ENCODE measurements at places on chromosomes 12 and 14.
A peak's percentile ranks its signal among the peaks of the same experiment; 100 is the strongest.

GRCh38 chr14:99731547-99732435 lies 47.7 kb downstream of the CYP46A1 start:
- DNase-seq, result no peak

DNA sequence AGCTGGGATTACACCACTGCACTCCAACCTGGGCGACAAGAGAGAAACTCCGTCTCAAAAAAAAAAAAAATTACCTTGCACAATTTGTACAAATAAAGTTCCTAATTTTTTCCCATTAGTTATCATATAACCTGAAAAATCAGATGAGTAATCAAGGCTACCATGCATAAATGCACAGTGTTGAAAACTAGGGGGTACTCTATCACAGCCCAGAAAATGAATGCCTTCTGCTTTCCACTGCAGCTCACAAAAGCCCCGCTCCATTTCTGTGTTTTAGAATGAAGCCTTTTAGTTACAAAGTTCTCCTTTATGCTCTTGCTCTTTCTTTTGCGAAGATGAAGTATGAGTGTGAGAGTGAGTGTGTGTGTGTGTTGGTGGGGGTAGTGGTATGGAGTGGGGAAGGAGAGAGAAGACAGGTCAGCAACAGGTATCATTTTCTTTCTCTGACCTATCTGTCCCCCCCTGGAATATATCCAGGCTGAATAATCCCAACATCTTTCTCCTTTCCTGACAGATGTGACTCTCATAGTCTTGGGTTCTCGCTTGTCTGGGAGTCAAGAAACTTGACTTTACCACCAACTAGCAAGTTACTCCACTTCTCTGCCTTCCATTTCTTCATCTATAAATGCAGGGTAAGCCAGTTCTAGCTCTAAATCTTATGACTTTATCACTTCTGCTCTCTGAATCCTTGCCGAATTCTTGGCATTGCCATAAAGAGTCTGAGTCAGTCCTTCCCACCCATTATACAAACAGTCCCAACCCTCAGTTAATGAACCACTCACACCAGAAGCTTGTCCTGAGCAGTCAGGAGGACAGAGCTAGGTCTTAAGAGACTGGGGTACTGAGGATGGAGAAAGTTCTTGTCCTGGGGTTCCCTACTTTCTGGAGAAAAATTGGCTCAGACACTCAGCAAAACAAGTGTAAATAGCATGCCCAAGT lies 16.1 kb downstream of the BIN2 start:
- DNase-seq, result no peak

DNA sequence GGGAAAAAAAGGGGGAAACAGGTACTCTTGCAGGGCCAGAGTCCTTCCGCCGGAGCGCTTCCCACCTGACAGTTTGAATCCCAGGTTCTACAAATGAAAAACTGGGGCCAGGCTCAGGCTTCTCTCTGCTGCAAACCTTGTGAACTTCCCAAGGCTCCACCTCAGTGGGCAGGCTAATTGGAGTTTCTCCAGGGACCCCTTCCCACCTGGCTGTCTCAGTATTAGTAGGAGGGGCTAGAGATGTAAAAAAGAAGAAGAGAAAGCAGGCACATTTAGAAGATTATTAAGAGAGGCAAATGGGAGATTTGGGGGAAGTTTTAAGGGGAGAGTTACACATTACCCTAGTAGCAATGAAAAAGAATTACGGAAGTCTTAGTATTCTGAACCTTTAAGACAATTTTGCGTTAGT lies 20.0 kb upstream of the CLEC2D start:
- DNase-seq, result no peak

DNA sequence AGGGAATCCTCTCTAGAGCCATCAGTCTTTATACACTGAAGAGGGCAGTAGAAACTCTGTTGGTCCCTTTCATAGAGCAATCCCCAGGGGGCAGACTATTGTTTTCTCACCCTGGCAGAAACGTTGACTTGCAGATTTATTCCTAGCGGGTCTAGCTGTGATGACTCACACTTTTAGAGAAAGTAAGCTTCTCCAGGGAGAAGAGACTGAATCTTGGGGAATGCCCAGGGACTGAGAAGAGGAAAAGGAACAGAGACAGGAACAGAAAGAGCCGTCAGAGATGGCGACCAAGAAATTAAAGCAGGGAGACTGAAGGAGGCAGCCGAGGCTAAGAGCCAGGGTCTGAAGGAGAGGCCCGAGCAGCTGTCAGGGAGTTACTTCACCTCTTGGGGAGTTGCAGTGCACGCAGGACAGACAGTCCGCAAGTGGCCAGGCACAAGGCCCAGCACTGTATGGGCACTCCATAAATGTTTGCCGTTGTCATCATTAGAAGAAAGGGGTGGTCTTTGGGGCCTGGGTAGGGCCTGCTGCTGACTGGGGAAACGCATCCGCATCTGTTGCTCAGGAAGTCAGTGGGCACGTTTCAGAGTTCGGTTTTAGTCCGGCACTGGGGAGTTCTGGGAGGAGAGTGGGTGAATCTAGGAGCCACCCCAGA lies 13.0 kb downstream of the PLEKHG6 start:
- DNase-seq, result no peak

DNA sequence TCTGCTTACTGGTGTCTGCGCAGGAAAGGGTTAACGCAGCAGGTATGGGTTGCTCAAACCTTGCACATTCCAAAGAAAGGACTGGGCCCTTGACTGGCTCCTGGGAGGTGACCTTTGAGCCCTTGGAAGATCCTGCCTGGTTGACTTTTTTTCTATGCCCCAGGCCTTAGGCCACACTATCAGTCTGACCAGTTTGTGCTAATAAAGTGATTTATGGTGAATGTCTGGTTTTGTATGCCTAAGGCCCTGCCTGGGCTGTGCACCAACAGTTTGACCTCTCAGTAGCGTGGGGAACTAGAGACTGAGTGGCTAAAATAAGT lies 61.4 kb upstream of the SCN8A start:
- DNase-seq, result no peak

GRCh38 chr14:89013098-89013504 lies 188.7 kb downstream of the TTC8 start:
- no peak for DNase-seq

GRCh38 chr14:96573473-96574100 lies 71.4 kb downstream of the PAPOLA start:
- DNase-seq, result no peak

- no peak for DNase-seq
These were observed 13.7 kb upstream of the ALX1 start for GRCh38 chr12:85266356-85266755.

DNA sequence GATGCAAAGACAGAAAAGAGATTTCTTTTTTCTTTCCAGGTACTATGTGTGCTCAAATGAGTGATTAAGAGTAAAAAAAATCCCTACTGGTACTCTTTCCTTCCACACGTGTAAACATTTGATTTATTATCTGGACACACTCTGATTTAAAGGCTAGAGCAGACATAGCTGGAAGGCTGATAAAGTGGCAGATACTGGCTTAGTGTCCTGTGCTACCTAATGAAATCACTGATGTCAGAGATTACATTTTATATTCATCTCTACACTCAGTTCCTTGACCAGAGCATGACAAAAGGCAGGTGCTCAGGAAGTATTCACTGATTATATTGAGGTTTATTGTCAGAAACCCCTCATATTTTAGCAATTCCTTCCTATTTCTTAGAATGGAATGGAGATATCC lies 136.6 kb upstream of the SLC38A2 start:
- no peak for DNase-seq

DNA sequence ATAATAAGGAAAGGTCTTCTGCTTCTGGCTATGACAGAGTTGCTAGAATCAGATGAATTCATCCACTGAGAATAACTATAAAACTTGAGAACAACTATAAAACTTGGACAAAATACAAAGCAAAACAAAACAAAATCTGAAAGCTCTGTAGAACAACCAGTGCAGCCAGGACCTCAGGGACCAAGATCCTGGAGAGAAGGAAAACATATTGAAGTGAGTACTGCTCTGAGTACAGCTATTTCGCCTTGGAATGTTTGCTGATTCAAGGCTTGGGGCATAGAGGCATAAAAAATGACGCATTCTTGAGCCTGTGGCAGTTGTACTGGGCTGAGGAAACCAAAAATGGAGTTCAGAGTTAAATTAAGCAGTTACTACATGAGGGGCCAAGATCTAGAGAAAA lies 21.7 kb downstream of the FOXA1 start:
- no peak for DNase-seq

- DNase-seq, result no peak
These were observed 176.1 kb downstream of the IPO8 start for GRCh38 chr12:30519535-30519934.

- no peak for DNase-seq
These were observed 55.2 kb downstream of the ERO1A start for GRCh38 chr14:52640137-52640536.

- no peak for DNase-seq
These were observed 12.7 kb upstream of the SERPINA1 start for GRCh38 chr14:94401083-94401482.

DNA sequence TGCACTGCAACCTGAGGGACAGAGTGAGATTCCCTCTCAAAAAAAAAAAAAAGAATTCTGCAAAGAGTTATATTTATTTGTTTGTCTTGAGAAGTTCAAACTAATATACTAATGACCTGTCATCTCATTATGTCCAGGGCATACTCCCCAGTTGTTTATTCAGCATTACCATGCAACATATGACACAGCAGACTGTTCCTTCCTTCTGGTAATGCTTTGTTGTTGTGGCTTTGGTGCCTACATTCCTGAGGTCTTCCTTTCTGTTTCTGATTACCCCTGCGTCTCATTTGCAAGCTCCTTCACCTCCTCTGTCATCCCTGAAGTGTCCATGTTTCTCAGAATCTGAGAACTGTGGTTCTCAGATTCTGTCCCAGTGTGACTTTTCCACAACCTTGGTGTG lies 55.3 kb downstream of the DERA start:
- no peak for DNase-seq

DNA sequence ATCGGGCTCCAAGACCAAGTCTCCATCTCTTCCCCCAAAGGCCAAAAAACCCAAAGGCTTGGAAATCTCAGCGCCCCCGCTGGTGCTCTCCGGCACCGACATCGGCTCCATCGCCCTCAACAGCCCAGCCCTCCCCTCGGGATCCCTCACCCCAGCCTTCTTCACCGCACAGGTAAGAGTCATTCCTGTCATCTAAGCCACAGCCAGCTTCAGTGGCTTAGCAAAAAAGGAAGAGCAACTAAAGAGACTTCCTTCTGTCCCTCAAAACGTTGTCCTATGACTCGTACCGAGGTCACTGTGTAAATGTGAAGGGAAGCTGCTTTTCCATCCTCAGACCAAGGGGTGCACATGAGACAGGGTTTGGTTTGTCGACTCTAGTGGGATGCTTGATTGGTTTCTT lies 53.4 kb downstream of the ELK3 start:
- DNase-seq, result no peak

DNA sequence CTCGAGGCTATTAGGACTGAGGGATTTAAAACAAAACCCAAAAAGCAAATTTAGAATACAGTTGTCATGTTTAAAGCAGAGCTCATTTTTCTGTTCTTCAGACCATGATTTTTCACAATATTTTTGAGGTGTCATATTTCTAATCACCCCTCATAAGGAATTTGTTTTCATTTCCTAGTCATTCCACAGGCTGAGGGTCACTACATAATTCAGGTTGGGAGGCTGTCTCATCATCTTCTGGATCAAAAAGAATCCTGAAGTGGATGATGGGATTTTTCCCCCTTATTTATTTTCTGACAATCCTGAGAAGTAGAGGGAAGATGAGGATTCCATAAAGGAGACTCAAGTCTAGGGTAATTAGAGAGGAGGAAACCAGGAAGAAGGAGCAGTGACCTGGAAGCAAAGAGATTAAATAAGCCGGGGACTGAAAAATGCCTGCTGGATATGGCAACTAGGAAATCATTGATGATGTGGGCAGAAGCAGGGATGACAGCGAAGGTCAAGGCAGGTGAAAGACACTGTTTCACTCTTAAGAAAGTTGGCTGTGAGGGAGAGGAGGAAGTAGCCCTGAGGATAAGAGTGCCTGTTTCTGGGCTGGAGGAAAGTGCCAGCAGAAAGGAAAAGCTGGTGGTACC lies 9.0 kb upstream of the PCNX1 start:
- no peak for DNase-seq

DNA sequence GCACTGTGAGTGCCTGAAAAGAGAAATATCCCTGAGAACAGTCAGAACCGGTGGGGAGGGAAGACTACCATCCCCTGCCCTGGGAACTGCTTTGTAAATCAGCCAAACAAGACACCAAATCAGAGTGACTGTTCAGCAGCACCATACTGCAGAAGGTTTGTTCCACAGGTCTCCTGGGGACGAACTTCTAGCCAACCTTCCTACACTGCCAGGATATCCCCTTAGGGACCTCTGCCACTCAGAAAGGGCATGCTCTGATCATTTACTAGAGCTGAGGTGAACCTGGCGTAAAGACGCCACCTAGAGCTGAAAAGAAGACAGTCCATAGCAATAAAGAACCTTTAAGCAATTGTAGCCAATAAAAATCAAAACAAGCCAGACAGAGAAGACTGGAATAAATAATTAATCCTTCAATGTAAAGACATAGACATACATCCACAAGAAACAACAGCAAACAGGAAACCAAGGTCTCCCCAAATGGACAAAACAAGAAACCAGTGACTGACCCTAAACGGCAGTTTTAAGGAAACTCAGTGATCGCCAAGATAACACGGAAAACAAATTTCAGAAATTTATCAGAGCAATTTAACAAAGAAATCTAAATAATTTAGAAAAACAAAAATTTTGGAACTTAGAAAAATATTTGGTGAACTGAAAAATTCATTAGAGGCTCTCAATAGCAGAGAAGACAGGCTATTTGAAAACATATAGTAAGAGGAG lies 228.1 kb upstream of the AMIGO2 start:
- DNase-seq, result no peak

GRCh38 chr12:21771311-21771710 lies 3.2 kb downstream of the KCNJ8 start:
- no peak for DNase-seq

- peak; percentile 39 for DNase-seq
These were observed 7.4 kb upstream of the MYH7 start for GRCh38 chr14:23442721-23443356.

DNA sequence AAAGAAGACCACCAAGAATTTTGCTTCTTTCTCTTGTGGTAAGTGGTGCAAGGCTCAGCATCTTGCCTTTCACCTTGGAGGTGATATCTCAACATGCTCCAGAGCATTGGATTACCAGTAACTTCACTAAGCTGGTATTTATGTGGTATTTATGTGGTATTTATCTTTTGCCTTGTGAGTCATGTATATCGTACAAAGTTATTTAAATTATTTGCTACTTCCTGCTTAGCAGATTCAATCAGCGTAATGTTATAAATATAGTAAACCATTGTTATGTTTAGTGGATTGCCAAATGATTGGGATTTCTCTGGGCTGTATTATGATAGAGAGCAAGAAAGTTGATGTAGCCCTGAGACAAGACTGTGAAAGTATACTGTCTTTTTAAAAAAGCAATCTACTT lies 366.4 kb downstream of the IPO8 start:
- DNase-seq, result no peak

DNA sequence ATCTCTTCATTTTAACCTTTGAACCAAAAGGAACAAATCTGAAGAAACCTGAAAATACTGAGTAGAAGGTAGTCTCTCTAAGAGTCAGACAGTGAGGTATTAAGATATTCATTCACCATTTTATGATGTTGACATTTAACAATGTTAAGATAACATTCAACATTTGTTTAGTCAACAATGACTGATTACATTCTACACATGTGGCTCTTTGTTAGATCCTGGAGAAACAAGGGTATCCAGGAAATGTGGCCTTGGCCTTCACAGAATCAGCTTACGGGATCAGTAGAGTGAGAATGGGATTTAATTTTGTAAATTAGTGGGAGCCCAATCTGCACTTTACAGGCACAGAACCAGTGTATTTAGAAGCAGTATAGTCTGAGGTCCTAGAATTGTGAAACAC lies 355.5 kb downstream of the KCNH5 start:
- no peak for DNase-seq

Measured in activated CD4-positive, CD25-positive, alpha-beta regulatory T cell (primary cell).